Activated naive CD4-positive, alpha-beta T cell treated with anti-CD3 and anti-CD28 coated beads, Interleukin-2, amount 50 U/mL, for 16 hours (primary cell): ENCODE measurements at places on chromosomes 2 and 18.

DNA sequence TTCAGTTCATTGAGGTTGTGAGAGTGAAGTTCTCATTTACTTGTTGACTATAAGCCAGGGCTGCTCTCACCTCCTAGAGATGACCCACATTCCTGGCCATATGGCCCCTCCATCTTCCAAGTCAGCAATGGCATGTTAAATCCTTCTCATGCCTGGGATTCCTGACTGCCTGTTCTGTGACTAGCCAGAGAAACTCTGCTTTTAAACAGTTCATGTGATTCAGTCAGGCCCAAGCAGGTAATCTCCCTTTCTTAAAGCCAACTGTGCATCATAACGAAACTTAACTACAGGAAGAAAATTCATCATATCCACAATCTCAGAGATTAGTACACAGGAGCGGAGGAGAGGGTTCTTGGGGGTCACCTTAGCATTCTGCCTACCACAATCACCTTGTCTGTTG lies 11.5 kb downstream of the DPP4 start:
- no peak for DNase-seq

- no peak for DNase-seq
These were observed 122.5 kb downstream of the FHOD3 start for GRCh38 chr18:36419900-36420531.

- DNase-seq, result no peak
These were observed 669.8 kb downstream of the ZEB2 start for GRCh38 chr2:143850084-143850483.

DNA sequence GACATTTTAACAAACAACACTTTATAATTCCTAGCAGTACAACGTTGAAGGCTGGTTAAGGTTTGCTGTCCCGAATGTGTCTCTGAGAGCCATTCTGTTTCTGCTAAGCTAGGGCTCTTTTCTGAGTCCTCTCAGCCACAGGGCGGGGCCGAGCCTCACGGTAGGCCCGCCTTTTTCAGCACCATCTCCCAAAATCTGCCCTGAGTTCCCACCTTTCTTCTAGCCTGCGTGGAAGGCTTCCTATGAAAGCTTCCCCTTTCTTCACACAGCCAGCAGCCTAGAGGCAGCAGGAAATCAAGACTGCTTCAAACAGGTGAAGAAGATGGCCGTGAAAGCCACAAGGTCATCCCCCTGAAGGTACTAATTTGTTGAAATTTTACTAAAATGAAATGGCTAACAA lies 255.5 kb downstream of the CDH2 start:
- DNase-seq, result no peak

GRCh38 chr18:63146828-63147409 lies 172.7 kb downstream of the BCL2 start:
- DNase-seq, result no peak
